ENCODE measurements at places on chromosomes 7 and 10. TPM values are rescaled to one million over a fixed set of nuclear protein-coding genes. Genes with fewer than 3 reads are reported as not detected.

DNA sequence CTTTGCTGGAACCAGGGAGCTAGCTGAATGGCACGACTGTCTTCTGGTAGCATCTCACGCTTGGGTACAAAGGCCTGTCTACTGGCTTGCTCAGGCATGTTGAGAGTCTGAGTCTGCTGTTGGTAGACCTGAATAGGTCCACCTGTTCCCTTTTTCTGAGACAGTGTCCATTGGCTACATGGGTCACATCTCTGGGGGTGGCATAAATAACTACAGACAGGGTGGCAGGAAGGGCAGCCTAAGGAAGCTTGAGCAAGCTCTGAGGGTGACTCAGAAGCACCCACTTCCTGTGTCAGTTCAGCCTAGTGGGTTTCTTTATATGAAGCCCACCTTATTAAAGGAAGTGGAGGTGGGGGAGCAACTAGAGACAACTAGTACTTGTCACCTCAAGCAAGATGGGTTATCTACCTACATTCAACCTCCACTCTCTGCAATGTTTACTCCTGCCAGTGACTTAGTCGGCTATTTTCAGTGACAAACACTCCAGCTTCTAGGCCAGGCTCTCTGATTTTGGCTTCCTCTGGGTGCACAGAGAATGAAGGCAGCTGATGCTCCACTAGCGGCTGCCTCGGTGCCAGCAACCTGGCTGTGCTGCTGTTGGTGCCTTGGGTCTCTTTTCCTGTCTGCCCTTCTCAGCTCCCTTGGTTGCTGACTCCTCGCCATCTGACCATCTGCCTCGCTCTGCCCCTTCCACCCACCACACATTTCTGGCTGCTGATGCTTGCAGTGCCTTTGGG lies 5.7 kb upstream of the ZYX start:
- no peak for DNase-seq

- DNase-seq = peak; percentile 60
Observed at GRCh38 chr7:22559829-22560489, 60.0 kb upstream of the STEAP1B start.

- peak; percentile 97 for DNase-seq
Observed at GRCh38 chr7:135509839-135510591, at the start of gene CNOT4. Gene CNOT4, minus strand, starts transcription at chr7:135510102. Its CDS starts 71,771 bp downstream, at chr7:135438331.

GRCh38 chr10:60798870-60799269 lies 20.6 kb downstream of the CDK1 start:
- no peak for DNase-seq

DNA sequence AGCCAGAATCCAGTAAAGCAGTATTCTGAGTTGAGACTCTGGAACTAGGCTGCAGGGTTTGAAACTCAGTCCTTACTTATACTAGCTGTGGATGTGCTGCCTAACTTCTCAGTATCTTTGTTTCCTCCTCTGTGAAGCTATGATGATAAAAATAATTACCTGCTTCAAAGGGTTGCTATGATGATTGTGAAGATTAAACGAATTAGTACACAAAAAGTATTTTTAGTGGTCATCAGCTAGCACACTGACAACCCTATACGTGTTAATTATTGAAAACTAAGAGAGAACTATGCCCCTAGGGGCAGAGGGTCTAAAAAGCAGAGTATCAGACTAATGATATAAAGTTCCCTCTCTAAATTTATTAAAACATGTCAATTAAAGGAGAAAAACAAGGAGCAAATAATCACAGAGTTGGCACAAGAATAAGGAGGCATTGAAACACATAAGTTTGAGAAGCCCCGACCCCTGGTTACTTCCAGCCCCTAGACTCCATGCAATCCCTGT lies 34.4 kb upstream of the ADD3 start:
- no peak for DNase-seq

GRCh38 chr10:72170263-72170662 lies 45.5 kb upstream of the ANAPC16 start:
- no peak for DNase-seq

DNA sequence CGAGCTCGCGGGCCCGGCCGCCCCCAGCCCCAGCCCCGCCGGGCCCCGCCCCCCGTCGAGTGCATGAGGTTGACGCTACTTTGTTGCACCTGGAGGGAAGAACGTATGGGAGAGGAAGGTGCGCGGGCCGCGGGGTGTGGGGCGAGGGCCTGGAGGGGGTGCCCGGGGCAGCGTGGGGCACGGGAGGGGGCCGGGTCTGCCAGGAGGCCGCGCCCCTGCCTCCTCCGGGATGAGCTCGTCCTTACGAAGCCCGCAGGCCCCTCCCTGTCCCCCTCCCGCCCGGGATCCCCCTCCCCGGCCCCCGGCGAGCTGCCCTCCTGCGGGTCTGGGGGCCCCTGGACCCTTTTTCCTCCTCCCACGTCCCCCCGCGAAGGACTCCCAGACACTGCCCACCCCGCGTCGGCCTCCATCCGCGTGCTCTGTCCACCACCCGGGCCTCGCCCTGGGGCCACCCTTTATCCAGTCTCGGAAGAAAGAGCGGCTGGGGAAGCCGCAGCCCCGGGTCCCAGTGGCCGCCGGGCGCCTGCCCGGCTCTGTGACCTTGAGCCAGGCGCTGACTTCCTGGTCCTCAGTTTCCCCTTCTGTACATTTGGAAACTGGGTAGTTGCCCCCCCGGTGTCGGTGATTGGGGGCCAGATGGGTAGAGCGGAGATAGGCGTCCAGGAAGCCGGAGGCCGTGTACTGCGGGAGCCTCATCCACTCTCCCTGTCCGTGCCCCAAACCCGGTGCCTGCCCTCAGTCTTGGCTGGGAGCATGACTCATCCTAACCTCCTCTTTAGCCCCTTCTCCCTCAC lies 521 bp downstream of the LIMK1 start:
- peak; percentile 40 for DNase-seq

DNA sequence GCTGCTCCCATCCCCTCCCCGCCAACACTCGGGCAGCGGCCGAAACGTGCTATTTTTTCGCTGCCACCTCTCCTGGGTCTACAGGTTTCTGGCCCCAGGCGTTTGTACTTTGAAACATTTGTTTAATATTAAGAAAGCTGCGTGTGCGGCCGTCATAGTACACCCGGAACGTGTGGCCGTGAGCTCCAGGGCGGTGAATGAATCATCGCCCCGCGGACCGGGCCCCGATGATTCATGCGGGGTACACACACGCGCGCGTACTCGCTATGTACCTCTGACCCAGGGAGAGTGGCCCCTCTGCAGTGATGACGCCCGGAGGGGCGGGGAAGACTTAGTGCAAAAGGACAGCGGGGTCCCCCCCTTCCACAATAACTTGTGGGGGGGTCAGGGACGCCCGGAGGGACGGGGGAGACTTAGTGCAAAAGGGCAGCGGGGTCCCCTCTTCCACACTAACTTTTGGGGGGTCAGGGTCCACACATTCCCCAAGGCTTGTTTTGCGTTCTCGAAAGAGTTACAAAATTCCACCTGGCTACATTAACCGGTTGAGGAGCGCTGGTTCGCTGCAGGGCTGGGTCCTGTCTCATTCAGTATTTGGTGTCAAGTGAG lies 56.5 kb upstream of the PCGF5 start:
- peak; percentile 41 for DNase-seq

- no peak for DNase-seq
Observed at GRCh38 chr10:100683545-100684300, 61.7 kb upstream of the PAX2 start.

GRCh38 chr7:129741743-129742213 lies 130.3 kb downstream of the NRF1 start:
- no peak for DNase-seq

DNA sequence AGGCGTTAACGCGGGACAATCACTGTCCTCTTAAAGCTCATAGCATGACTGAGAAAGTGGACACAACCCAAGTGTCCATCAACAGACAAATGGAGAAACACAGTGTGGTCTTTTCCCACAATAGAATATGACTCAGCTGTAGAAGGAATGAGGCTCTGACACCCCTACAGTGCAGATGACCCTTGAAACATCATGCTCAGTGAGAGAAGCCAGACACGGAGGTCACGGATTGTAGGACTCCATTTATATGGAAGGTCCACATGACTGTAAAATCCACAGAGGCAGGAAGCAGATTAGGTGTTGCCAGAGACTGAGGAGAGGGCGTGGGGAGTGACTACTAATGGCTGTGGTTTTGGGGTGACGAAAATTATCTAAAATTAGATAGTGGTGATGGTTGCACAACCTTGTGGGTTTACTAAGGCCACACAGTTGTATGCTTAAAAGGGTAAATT lies 6.1 kb upstream of the NCAPG2 start:
- DNase-seq = no peak

DNA sequence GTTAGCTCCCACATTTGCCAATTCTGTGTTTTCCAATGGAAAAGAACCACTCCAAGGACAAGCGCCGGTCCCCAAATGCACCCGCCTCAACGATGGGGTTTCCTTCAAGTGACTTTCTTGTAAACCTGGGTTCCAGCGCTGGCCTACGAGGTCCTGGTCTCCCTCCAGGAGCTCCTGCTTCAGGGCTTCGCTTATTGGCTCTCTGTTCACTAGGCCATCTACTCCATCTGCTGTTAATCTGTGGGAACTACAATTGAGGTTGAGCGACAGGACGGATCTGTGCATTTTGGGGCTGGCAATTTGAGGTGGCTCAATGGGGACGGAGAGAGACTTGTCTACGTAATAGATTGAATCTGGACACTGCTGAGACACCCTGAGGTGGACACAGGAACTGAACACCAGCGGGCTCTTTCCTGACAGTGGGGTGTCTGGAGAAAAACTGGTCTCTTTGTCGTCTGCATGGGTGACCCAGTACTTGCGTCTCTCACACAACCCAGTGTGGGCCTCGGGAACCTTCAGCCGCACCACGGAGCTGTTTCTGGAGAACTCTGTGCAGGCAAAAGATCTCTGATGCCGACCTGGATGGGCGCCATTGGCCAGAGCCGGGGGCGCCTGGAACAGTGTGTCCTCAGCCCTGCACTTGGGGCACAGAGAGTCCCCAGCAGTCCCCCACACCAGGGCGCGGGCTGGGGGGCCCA lies 115.9 kb upstream of the ADAM12 start:
- peak; percentile 16 for DNase-seq

DNA sequence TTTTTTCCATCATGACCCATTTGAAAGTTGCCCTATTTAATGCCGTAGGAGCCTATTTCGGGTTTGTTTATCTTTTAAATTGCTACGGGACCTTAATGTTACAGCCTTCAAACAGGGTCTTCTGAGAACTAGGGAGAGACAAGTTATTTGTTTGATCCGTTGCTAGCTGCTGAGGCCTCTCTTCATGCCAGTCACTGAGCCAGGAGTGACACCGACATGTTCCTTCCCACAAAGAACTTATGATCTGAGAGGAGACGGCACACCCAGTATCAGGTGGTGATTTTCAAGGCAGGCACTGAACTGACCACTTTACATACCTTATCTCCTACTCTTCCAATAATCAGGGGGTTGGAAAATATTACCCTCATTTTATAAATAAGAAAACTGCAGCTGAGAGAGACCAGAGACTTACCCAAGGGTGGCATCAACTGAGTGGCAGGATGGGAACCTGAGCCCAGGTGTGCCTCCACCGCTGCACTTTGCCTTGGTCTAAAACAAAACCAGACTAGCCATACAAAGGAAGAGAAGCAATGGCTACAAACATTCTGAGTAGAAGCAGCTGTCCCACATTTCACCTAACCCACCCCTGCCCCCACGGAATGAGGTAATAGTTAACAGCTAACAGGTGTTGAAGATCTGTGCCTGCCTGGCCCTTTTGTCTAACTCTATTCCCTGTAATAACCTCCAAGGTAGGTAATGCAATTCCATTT lies 40.5 kb downstream of the PPP1R3C start:
- DNase-seq = no peak

DNA sequence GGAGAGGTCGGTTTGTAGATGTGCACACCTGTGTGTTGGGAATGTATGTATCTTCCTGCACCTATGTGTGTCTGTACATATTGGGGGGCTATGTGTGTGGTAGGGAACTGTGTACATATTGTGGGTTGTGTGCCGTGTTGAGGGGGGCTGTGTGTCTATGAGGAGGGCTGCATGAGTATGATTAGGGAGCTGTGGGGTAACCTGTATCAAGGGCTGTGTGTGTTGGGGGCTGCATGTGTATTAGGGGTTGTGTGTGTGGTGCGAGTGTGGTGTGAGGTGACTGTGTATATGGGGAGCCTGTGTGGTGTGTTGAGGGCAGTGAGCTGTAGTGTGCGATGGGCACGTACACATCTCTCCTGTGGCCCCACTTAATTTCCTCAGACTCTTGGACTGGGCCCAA lies 22.2 kb upstream of the PAX2 start:
- DNase-seq = no peak

The CBLL1 gene
- 21.6 TPM for total RNA-seq

The GOLGA7B gene
- 0.60 TPM for total RNA-seq

The RET gene
- total RNA-seq = 0.60 TPM

The CALHM1 gene
- total RNA-seq = not detected

The IMPDH1 gene
- 17.4 TPM for total RNA-seq

The SFTPA1 gene
- not detected for total RNA-seq
